ENCODE measurements at places on chromosomes 1 and 21.

DNA sequence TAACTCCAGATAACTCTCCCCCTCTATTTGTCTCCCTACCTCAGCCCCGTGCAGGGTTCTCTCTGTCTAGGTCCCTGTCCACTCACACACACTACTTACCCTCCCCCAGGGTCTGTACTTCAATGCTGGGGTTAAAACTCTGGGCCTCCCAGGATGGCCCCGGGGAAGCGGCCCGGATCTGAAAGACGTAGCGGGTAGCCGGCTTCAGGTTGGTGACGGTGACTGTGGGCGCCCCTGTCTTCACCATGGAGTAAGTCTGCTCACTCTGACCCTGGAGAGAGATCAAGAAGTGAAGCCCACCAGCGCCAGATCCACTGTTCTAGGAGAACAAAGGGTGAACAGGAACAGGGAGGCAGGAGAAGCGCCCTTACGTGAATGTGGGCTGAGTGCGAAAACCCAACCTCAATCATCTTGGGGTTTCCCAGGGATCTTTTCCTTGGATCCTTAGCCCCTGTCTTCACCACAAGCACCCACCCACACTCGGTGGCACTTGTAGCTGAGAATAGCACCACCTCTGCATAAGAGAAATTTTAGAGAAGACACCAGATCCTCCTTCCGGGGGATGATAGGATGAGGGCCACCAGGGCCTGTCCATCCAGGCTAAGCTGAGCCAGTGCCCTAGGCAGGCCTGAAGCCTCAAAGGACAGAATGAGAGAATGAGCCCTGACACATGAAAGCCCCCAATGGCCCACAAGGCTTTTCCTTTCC is 33.5 kb downstream of the EPHA10 start:
- DNase-seq, result no peak

- no peak for DNase-seq
These were observed 37.3 kb upstream of the ARHGEF16 start for GRCh38 chr1:3417082-3417739.

- no peak for DNase-seq
These were observed 329.3 kb downstream of the BARHL2 start for GRCh38 chr1:90387805-90388204.

DNA sequence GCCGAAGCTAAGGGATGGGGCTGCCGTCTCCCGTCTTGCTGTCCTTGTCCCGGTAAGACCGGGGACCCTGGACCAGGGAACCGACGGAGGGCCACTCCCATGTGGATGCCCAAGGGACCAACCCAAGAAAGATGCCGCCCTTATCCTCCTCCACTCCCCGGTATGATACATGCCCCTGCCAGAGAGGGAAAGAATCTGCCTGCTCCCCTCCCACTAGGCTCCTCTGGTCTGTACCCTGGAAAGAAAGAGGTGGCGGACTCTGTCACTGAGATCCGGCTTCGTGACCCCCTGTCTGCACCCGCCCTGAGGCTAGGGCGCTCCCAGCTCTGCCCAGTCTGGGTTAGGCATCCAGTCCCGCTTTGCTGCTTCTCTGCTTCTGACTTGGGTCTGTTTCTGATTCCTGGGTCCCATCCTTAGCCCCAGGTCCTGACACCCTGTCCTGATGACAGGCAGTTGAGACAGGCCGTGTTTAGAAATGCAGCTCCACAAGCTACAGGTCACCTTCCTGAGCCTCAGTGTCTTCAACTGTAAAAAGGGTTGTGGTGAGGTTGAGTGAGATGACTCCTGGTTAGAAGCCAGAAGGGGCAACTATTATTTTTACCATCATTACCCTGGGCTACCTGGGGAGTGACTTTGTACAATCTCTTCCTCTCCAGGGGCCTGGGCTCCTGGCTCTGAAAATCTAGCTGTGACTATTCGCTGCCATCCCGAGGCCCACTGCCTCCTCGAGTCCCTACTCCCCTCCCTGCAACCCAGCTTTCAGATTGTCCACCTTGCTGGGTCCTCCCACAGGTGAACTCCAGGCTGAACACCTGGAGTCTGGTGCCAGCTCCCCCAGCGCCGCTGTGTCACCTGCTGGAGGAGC is 3.7 kb downstream of the MATN1 start:
- no peak for DNase-seq

DNA sequence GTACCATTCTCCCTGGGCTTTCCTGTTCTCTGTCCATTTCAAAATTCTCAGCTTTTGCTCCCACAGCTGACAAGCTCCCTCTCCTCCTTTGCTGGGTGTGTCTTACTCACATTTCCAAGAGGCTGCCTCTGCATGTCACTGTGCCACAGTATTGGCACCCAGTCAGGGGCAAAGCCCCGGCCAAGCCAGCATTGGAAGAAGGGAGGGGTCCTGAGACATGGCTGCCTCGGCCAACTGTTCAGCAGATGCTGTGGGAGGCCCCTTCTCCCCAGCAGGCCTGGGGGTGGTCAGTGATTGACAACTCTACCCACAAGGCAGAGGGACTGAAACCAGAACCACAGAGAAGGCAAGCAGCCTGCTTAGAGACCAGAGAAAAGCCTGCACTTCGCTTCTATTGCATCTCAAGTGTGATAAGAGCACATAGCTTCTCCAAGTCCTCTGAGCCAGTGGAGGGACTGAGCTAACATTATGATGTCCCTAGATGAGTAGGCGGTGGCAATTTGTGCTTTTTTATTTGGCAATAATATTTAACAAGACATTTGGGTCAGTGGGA is 294.1 kb downstream of the SIPA1L2 start:
- no peak for DNase-seq

All from stimulated activated CD8-positive, alpha-beta memory T cell treated with anti-CD3 and anti-CD28 coated beads, Interleukin-7, amount 100 ng/mL, for 1 hour (primary cell).